ENCODE measurements at places on chromosomes 1 and 21.

GRCh38 chr1:116345843-116346242, 27.2 kb upstream of the ATP1A1 start:
- no peak for DNase-seq

DNA sequence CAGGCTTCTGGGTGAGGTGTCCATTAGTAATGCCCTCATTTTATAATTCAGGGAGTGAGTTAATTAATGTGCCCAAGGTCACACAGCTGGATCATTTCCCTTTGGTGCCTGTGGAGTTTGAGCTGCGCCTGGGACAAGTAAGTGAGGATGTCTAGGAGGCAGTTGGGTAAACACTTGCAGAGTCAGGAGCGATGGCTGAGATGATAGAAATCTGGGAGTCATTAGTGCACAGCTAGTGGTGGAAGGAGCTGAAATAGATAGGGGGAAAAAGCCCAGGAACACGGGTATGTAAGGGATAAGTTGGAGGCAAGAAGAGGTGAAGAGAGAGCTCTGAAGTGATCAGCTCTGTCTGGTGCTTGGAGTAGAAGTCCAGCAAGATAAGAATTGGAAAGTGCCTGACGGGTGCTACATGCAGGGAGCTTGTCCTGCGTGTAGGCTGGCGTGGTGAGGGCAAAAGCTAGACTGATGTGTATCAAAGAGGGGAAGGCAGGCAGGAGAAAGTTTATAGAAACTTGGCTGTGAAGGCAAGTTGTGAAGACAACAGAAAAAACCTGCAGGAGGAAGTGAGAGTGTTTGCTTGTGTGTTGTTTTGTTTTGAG, 1.7 kb upstream of the SCAF4 start:
- no peak for DNase-seq

DNA sequence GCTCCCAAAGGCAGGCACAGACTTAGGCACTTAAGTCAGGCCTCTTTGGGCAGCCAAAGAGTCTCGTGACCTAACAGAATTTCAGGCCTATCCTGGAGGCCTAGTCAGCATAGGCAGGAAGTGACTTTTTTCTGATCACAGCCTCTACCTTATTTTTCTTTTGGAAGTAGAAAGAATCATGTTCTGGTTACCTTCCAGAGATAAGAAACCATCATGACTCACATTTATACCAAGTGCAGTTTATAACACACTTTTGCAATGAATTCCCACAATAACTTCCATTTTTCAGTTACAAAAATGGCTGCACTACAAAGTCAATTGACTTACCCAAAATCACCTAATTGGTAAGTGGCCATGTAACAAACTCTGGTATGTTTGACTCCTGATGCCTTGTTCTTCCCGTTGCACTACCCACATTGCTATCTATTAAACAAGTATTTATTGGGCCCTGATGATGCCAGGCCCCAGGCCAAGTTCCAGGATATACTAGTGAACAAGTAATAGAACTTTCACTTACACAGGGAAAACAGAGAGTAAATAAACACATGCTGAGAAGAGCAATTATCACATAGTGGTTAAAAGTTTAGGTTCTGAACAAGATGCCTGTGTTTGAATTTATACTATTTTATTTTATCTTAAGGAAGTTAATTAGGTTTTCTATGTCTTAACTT, 74.3 kb downstream of the SH3GLB1 start:
- DNase-seq = no peak

- DNase-seq = peak; percentile 41
Observed at GRCh38 chr21:27076025-27076424, 109.1 kb upstream of the ADAMTS5 start.

DNA sequence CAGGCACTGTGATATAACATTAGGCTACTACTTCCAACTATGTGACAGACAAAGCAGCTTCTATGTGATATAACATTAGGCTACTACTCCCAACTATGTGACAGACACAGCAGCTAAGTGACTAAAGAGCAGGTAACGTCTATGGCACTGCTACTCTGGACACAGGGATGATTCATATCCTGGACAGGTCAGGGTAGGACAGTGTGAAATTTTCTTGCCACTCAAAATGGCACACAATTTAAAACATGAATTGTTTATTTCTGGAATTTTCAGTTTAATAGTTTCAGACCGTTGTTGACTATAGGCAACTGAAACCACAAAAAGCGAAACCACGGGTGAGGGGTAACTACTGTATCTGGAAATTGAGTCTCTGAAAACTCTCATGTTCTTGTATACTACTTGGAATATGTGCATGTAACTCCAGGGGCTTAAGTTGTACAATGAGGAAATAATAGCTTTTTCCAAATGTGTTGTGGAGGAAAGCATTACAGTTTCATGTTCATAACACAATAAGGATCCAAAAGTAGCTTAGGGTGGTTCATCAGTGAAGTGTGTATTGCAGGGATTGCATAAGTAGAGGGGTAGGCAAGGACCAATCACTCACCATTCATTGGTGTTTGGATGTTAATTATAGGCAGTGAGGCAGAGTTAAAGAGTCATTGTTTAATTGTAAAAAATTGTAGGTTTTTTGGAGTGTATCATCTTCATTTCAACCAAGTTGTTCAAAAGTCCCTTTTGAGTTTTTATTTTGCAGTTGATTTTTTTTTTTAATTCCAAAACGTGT, 5.3 kb downstream of the DTL start:
- peak; percentile 25 for DNase-seq

DNA sequence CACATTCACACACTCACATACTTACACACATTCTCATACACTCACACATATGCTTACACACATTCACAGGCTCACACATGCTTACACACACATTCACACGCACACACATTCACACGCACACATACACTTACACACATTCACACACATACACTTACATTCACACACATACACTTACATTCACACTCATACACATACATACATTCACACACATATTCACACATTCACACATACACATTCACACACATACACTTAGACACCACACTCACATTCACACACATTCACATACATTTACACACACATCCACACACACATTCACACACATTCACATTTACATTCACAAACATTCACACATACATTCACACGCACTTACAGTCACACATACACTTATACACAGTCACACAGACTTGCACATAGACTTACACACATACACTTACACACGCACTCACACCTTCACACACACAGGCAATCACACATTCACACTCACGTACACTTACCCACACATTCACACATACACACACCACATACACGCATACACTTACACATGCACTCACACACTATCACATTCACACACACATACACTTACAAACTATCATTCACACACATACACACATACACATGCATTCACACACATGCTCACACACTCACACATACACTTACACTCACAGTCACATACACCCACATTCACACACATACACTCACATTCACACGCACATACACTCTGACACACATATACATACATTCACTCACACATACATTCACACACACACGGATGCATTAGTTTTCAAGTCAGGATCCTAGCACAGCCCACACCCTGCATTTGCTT, 16.8 kb downstream of the PDE9A start:
- DNase-seq = no peak
